ENCODE measurements at places on chromosomes 12 and 14.
A peak's percentile ranks its signal among the peaks of the same experiment; 100 is the strongest.

DNA sequence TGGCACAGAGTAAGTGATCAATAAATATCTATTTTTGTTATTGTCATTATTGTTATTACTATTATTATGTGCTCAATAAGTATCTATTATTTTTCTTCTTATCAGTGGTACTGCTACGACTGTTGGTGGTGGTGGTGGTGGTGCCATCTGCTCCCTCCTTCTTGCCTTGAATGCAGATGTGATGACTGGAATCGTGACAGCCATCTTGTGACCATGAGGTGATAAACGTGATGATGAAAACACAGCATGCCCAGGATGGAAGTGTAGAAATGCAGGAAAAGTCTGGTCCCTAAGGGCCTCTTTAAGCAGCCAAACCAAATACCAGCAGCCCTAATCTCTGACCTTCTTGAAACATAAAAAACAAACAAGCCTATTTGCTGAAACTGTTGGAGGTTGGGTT is 22.4 kb downstream of the SLC6A12 start:
- no peak for DNase-seq

GRCh38 chr12:29208060-29208459 is 59.0 kb downstream of the FAR2 start:
- DNase-seq: no peak

DNA sequence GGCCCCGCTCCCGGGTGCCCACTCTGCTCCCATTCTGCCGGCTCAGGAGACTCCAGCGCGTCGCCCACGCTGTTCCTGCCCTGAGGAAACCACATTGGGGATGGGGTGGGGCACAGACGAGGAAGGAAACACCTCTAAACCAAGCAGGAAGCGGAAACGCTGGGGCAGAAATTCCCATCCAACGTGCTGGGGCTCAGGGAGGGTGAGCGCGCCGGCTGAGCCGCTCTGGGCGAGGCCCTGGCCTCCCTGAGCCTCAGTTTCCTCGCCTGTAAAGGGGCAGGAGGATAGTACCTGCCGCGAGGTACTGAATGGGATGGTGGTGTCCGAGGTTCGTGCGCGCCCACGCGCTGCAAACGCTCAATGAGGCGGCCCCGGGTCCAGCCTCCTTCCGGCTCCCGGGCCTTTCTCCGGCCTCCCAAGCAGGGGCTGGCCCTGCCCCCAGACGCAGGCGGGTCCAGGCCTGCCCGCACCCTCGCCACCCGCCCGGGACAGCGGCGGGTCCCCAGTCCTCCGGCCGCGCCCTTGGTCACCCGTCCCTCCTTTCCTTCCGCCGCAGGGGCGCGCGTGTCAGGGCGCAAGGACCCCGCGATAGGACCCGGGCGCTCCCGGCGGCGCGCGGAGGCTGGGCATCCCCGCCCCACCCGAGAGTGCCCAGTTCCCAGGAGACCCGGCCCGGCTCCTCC is 673 bp downstream of the BEGAIN start:
- no peak for DNase-seq

DNA sequence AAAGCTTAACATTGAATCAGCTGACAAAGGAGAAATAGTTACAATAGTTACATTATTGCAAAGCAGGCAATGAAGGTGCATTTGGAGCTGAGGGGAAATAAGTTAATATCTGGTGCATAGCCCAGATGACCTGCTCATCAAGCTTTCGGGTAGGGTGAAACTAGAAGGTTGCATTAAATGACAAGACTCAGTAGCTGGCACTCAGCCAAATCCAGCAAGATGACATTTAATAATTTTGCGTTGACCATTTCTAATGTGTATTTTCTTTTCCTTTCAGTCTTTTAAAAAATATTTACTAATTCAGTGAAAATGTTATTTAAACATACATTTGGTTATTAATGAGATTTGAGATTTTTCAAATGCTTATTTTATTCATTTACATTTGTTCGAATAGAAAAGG is 188.6 kb downstream of the SLC5A8 start:
- no peak for DNase-seq

DNA sequence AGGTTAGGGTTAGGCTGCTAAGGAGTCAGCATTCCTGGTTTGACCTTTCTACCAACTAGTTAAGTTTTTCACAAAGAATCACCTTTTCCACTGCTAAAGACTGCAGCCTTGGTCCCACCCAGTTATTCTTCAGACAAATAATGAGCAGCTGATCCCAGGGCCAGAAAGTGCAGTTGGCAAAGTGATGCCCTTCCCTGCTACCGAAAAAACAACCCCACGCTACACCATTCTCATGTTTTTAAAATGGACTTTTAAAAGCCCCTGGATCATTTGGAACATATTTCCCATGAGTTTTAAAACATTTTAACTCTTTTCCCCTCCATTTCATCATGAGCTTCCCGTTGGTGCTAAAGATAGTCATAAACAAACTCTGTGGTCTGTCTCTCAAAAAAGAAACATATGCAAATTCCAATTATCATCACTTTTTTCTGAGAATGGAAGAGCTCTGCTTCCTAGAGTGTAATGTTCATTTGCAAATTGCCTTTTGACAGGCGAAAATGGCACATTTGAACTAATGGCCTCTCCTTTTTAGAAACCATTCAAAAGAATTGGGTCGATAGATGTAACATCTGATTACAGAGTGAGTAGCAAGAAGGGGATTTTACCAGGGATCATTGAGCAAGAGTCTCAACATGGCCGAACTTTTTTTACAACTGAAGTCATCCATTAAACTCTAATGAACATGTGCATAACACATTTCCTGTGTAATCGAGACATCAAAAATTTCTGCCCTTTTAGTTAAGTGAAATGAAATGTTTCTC is 129.3 kb upstream of the RAP1B start:
- DNase-seq: peak; percentile 66

DNA sequence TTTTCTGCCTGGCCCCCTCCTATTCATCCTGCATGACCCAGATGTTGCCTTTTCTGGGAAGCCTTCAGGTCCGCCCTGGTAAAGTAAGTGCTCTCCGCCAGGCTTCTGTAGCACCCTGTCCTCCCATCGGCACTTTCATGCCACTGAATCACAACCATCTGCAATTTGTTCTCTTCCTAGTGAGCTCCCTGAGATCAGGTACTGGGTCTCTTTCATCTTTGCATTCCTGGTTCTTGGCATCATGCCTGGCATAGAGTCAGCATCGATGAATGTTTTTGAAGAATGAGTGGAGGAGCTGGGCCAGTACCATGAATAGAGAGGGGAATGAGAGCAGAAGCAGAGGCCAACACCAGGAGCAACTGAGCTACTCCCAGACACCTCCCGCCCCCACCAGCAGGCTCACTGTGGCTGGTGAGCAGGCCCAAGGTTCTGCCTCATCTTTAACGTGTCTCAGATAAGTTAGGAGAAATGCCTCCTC is 13.1 kb downstream of the ZDHHC22 start:
- DNase-seq: no peak

GRCh38 chr12:64450711-64451486 is 1.0 kb upstream of the TBK1 start:
- DNase-seq: no peak

GRCh38 chr14:69027242-69027913 is 48.3 kb upstream of the ACTN1 start:
- DNase-seq: no peak

- peak; percentile 89 for DNase-seq
These were observed 4.7 kb upstream of the CDH24 start for GRCh38 chr14:23062002-23062401.

- DNase-seq: no peak
These were observed 617.6 kb downstream of the TRHDE start for GRCh38 chr12:72889791-72890190.

GRCh38 chr14:76412501-76412900 is 36.6 kb downstream of the ESRRB start:
- no peak for DNase-seq

GRCh38 chr14:101350021-101350420 is 211.3 kb upstream of the DIO3 start:
- no peak for DNase-seq

- DNase-seq: peak; percentile 42
These were observed 304.1 kb upstream of the SSTR1 start for GRCh38 chr14:37903343-37904191.

DNA sequence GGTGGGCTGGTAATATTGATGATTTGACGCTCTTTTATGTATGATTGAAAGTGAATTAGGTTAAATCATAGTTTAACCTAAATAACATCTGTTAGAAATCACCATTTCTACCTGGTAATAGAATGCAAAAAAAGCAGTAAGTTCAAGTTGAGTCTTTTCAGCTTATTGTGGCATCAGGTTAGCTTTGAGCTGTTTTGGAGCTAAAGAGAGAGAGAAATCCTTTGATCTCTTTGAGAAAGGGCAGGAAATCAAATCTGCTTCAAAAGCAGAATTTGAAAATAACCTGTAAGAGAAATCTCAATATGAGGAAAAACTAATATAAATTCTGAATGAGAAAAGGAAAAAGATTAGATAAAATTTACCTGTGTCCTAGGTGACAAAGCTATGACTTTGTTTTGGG is 62.2 kb downstream of the CKB start:
- no peak for DNase-seq

DNA sequence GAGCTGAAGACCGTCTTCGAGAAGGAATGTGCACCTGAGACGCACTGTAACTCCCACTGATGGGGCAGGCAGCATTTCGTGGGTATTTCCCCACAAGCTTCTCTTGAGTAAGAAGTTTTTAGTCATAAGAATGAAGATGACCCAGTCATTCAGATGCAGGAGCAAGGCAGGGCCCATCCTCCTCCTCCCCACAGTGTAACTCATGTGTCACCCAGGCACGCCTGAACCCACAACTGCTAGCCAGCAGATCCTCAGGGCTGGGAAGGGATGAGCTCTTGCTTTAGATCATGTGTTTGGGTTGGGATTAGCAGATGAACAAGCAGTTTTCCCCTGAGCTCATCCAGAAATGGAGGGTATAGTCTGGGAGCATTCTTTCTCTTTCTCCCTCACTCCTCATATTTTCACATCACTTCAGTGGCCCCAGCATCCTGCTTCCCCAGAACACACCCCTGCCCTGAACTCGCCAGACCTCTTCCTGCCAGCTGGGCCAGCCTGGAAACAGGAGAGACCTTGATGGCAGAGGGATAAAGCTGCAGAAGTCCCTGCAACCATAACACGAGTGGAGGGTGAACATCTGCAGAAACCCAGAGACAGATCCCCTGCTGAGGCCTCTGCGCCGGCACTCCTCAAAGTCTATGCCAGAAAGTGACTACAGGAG is 73.3 kb downstream of the B4GALNT3 start:
- DNase-seq: peak; percentile 71

- DNase-seq: no peak
These were observed 38.7 kb upstream of the NOVA1 start for GRCh38 chr14:26636561-26636960.

GRCh38 chr14:47438650-47439140 is 236.7 kb downstream of the MDGA2 start:
- DNase-seq: peak; percentile 65
